ENCODE measurements at places on chromosomes 4 and X. TPM values are rescaled to one million over a fixed set of nuclear protein-coding genes. Genes with fewer than 3 reads are reported as not detected.

GRCh38 chr4:117400039-117400835 is 314.9 kb upstream of the TRAM1L1 start:
- no peak overlapping the region for H3K27ac ChIP-seq
- no peaks in the 10 kb centered on the region for H3K27me3 ChIP-seq
- H3K4me1 ChIP-seq: no peaks in the 10 kb centered on the region

DNA sequence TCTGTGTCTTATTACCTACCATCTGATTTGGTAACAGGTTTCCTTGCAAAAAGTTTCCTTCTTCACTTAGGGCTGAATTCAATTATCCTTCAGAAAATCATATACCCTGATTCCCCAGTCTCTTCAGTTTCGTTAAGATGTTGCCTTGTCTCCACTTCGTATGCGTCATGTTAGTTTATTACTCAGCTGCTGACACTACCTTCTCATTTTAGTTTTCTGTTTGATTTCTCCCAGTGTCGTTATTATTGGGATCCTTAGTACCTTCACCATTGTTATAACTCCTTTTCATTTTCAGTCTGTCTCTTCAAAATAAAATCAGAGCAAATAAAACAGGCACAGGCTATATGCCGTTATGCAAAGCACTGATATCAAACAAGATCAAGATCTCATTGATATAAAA is 87.5 kb upstream of the RBPJ start:
- no peak overlapping the region for H3K27ac ChIP-seq
- no peak overlapping the region for H3K4me3 ChIP-seq
- H3K36me3 ChIP-seq: no peaks in the 10 kb centered on the region
- DNase-seq: no peak

DNA sequence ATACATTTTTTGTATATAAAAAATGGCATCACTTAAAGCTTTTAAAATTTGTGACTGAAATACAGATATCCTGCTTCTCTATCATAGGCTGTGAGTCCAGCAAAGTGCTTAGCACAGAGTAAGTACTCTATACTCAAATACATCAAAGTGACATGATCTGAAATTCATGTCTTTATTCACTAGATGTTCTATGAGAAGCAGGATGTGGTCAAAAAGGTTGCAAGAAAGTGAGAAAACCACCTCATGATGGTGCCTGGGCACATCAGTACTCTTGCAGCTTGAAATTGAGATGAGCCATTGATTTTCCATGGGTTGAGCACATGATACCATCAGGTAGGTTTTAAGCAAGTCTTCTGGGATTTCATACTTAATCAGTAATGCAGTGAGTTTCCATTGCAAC is 20.4 kb upstream of the SFRP2 start:
- no peaks in the 10 kb centered on the region for H3K36me3 ChIP-seq
- H3K4me1 ChIP-seq: no peaks in the 10 kb centered on the region
- H3K27me3 ChIP-seq: no peaks in the 10 kb centered on the region
- H3K27ac ChIP-seq: no peak overlapping the region

GRCh38 chrX:16946361-16946964 is at the start of gene REPS2:
TSS of gene REPS2 (plus strand) at chrX:16946658. CDS start at chrX:16946862, 204 bp downstream.
- H3K4me1 ChIP-seq: peaks cover 5% of the 10 kb centered on the region
- peak; percentile 93 for DNase-seq
- no peaks in the 10 kb centered on the region for H3K36me3 ChIP-seq
- peak within 1 kb of the TSS; percentile 65 for H3K4me3 ChIP-seq
- H3K27me3 ChIP-seq: no peaks in the 10 kb centered on the region

GRCh38 chrX:80216086-80216485 is 201.5 kb downstream of the TBX22 start:
- no peaks in the 10 kb centered on the region for H3K36me3 ChIP-seq
- DNase-seq: no peak

DNA sequence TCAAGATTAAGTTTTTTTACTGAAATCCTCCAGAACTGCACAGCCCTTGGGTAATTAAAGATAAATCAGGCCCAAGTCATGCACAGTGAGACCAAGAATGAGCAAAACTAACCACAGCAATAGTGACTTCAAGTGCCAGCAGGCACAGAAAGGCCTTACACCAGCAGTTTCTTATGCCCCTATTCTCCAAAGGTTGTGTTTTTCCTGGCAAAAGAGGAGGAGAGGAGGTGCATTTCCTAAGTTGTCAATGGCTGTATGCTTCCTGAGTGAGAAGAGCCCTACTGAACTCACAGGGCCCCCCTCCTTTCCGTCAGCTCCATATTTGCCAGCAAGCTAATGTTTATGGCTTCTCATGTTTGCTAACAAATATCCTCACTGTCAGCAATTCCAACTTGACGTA is 418.7 kb upstream of the INTU start:
- no peak overlapping the region for H3K27ac ChIP-seq
- DNase-seq: no peak

DNA sequence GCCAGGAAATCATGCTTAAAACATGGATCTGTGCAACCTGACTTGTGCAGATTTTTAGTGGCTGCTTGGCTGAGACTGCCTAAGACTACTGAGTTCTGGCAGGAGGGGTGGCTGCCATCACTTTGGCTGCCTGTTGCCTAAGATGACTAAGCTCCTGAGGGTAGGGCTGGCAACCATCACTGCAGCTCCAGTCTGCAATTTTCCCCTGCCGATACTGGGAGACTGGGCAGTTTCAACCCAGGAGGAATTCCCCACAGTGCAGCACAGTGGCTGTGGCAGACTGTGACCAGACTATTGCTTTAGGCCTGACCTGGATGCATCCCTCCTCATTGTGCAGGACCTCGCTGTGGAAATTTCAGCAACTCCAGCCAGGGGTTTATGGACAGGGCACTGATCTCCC is 544.9 kb downstream of the ANKRD50 start:
- H3K27me3 ChIP-seq: no peaks in the 10 kb centered on the region
- H3K27ac ChIP-seq: no peak overlapping the region
- no peak for DNase-seq
- H3K4me1 ChIP-seq: peaks cover 7% of the 10 kb centered on the region

- H3K27ac ChIP-seq: no peak overlapping the region
- H3K4me1 ChIP-seq: no peaks in the 10 kb centered on the region
- no peak overlapping the region for H3K4me3 ChIP-seq
- no peaks in the 10 kb centered on the region for H3K36me3 ChIP-seq
- DNase-seq: no peak
Observed at GRCh38 chr4:138114434-138114833, 127.7 kb downstream of the SLC7A11 start.

The RHOXF2 gene
- not detected for total RNA-seq

The GRK4 gene
- 5.4 TPM for total RNA-seq

DNA sequence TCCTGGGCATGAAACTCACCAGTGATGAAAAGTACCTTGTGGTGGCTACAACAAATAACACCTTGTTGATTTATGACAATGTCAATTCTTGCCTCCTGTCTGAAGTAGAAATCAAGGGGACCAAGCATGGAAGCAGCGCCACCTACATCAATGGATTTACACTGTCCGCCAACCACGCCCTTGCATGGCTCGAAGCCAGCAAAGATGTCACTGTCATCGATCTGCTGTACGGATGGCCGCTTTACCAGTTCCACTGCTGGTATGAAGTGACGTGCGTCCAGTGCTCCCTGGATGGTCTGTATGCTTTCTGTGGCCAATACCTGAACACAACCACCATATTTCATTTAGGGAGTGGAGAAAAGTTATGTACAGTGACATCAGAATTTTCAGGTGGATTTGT is 200.5 kb downstream of the NWD2 start:
- H3K27me3 ChIP-seq: no peaks in the 10 kb centered on the region
- H3K4me3 ChIP-seq: no peak overlapping the region
- no peak overlapping the region for H3K27ac ChIP-seq
- no peak for DNase-seq

DNA sequence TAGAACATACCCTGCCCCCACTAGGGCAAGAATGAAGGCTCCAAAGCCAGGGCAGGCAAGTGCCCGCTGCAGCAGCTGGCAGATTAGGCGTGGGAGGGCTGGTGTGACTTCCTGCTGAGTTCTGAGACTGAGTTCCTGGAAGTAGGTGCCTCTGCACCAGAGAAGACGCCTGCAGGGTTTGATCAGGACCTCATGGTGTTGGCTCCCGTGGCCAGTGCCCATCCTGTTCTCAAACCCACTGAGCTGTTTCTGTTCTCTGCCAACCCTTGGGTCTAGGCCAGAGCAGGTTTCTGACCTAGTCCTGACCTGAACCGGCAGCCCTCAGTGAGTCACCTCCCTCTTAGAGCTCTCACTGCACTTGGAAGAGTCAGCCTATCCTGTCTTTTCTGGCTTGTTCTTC is 220.7 kb downstream of the HS6ST2 start:
- no peak for DNase-seq
- no peak overlapping the region for H3K4me3 ChIP-seq
- H3K27ac ChIP-seq: no peak overlapping the region
- H3K27me3 ChIP-seq: no peaks in the 10 kb centered on the region
- H3K36me3 ChIP-seq: no peaks in the 10 kb centered on the region

DNA sequence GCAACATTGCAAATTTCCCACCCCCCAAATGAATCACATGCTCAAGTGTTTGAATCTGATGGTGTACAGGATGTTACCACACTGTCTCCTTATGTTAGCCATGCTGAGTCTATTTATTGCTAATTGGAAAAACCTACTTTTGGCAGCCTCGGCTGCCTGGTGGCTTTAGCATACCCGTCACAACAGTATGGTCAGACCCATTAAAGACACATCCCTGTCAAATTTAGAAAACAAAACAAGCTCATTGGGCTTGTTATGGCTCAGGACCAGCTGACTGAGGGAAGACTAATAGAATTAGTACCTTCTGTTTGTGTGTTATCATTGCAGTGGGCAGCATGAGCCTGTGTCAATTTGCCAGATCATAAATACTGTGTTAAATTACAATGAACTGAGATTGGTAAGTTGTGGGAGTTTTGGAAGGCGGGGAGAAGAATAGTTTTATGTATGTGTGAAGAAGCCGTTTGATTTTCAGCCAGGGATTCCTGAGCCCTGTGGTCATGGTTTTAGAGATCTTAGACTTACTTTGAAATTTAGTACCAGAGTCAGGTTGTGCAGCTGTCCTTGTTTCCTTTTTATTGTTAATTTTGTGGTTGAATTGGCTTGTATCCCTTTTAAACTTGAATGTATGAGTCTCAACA is 66.8 kb downstream of the POLA1 start:
- no peak overlapping the region for H3K27ac ChIP-seq
- H3K27me3 ChIP-seq: no peaks in the 10 kb centered on the region
- H3K4me3 ChIP-seq: no peak overlapping the region
- no peaks in the 10 kb centered on the region for H3K4me1 ChIP-seq
- H3K36me3 ChIP-seq: no peaks in the 10 kb centered on the region

DNA sequence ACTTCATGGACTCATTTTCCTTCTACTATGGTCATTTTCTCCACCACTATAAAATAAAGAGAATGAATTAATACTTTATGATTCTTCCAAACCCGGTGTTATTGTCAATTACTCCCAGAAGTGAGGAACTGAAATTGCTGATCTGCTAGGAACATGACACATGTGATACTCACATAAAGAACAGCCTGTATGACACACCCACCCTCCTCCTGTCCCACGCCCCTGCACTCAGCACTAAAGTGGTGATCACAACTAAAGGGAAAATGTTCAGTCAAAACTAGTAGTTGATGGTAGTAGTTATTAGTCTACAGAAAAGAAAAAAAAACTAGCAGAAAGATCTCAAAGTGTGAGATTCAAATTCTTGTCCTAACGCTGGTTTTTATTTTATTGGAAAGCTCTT is 1508.3 kb downstream of the RAPGEF2 start:
- no peaks in the 10 kb centered on the region for H3K36me3 ChIP-seq
- no peaks in the 10 kb centered on the region for H3K4me1 ChIP-seq
- H3K27ac ChIP-seq: no peak overlapping the region
- H3K27me3 ChIP-seq: no peaks in the 10 kb centered on the region
- H3K4me3 ChIP-seq: no peak overlapping the region
- no peak for DNase-seq

Data from esophagus muscularis mucosa (tissue), 4 donors.